ENCODE measurements at places on chromosomes 5 and 9.
A peak's percentile ranks its signal among the peaks of the same experiment; 100 is the strongest.

GRCh38 chr5:102589661-102590060, 90.9 kb upstream of the SLCO6A1 start:
- no peak for DNase-seq

DNA sequence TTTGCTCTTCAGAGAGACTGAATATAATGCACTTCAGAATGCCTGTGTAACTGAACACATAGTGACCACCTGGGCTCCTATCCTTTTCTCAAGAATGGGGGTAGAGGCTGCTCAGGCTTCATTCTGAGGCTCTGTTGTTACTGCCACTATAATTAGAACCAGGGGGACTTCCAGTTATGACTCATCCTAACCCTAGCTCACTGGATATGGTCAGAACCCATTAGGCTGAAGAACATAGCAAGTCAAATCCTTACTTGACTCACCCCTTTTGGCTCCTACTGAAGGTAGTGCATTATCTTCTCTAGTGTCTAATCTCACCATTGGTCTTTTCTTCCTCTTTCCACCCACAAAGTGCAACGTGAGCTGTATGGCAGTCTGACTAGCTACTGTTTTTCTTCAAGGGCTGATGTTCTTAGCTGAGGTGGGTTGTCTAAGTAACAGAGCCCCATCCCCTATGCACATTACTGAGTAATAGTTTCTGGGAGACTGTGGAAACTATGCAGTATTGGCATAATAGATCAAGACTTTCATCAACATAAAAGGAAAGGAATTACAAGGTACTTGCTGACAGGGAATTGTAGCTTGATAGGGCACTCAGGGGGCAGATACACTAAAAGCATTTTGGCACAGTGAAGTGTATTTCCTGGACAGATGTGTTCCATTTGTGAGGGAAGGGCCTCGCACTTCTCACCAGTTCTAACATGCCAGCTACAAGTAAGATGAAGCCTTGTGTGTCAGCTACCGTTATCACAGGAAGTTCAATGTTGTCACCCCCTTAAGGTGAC, 431.0 kb upstream of the MEF2C start:
- peak; percentile 12 for DNase-seq

GRCh38 chr5:163276466-163276865, 160.9 kb upstream of the CCNG1 start:
- DNase-seq, result no peak

GRCh38 chr9:3708751-3709150, 182.9 kb upstream of the RFX3 start:
- DNase-seq, result no peak

GRCh38 chr5:174412374-174412773, 312.0 kb upstream of the MSX2 start:
- no peak for DNase-seq

- no peak for DNase-seq
Observed at GRCh38 chr9:135275163-135275562, 187.7 kb downstream of the OLFM1 start.

- DNase-seq, result no peak
Observed at GRCh38 chr9:89418474-89418845, 79.5 kb downstream of the SEMA4D start.

GRCh38 chr9:94865582-94866452, 139.3 kb downstream of the AOPEP start:
- no peak for DNase-seq

DNA sequence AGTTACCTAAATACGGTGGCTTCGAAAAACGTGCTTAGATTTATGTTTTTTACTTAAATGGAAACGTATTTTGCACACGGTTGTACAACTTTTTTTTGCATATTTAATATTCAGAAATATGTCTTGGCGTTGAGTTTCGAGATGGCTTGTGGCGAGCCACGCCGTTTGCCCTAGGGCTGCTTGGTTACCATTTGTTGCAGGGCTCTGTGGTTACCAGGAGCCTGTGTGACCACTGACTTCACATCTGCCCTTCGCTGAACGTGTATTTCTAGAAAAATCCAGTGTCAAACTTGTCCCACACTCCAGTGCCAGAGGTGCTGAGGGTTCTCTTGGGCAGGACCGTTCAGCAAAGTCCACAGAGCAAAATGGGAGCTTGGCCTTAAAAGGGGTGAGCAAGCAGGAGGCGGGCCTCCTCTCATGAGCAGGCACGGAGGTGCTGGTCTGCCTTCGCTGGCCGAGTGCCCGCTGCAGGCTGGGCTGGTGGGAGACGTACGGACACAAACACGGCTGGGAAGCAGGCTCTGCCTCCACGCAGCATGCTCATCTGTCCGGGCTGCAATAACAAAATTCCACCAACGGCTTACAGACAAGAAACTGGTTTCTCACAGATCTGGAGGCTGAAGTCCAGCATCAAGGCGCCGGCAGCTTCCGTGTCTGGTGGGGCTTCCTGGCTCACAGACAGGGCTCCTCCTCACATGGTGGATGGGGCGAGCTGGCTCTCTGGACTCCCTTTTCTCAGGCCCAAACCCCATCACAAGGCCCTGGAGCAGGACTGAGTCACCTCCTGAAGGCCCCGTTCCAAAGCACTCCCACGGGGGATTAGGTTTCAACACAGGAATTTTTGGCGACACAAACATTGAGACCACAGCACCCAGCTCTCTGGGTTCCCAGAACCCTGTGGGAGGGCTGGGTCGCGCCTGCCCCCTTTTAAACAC, 5.4 kb downstream of the MRPL36 start:
- peak; percentile 40 for DNase-seq

DNA sequence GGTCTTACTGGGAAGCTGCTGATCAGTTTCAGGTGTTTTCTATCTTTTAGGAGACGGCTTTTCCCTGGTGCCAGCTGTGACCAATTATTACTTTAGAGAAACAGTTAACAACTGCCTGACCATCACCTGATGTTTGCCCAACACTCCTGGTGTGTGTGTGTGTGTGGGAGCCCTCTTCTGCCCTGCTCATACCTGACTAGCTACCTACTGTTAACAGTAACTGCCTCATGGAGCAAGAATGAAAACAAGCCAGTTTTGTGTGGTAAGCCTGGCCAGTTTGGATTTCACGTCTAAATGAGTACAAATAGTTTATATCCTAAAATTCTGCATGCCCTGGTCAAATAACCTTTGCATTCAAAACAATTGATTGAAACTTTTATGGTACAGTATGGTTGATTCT, 46.1 kb upstream of the RIOK2 start:
- no peak for DNase-seq

DNA sequence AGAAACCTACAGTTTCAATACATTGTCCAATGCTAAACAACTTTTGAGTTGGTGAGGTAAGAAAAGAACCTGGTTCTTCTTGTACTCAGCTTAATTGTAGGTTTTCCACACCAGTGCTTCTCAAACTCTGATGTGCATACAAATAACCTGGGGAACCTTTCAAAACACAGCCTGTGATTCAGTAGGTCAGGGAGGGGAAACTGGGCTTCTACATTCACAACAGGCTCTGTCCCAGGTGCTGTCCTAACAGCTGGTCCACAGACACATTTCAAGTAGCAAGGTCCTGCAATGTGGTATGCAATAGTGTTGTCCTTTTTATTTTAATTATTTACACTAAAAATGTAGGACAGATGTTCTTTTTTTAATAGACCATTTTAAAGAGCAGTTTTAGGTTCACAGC, 47.4 kb upstream of the SNCAIP start:
- no peak for DNase-seq

DNA sequence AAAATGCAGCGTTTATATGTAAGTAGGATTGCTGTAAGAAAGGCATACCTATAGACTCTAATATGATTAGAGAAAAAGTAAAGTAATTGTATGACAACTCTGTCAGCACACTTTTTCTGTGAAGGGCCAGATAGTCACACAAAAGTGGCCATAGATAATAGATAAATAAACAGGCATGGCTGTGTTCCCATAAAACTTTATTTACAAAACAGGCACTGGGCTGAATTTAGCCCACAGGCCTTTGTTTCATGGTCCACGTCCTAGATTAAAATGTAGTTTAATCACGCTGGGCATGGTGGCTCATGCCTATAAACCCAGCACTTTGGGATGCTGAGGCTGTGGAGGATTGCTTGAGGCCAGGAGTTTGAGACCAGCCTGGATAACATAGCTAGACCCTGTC, 8.7 kb upstream of the TXNDC8 start:
- DNase-seq, result no peak

DNA sequence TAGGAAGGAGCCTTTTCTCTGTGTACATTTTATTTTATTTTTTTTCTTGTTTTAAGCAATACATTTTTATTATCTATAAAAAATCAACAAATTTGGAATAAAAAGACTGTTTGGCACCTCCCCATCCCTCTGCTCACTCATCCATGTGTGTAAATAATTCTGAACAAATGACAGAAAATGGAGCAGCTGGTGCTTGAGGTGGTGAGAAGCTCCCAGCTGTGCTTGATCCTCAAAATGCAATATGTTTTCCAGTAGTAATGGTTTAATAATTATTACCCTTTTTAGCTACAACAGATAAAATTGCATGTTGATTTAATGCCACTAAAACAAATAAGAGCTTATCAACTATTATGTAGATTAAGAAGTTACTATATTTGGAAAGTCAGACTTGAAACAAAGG, 132.5 kb downstream of the CDH18 start:
- DNase-seq, result no peak

- DNase-seq, result no peak
Observed at GRCh38 chr5:155106221-155106620, 92.7 kb downstream of the KIF4B start.

DNA sequence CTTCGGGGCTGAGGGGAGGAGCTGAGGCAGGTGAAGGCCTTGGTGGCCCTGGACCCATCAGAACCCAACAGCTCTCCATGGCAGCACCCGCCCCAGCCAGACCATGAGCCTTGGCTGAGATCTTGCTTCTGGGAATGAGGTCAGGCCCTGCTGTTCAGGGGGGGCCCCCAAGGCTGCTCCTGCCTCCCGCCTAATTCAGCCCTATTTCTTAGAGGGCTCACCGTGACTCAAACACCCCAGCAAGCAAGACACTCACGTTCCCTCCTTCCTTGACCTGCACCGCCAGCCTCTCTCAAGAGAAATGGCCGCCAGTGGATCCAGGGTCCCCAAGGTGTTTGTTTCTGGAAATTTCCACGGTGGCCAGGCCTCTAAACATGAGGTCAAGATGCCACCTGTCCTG, 61.4 kb upstream of the PPP1R26 start:
- no peak for DNase-seq

DNA sequence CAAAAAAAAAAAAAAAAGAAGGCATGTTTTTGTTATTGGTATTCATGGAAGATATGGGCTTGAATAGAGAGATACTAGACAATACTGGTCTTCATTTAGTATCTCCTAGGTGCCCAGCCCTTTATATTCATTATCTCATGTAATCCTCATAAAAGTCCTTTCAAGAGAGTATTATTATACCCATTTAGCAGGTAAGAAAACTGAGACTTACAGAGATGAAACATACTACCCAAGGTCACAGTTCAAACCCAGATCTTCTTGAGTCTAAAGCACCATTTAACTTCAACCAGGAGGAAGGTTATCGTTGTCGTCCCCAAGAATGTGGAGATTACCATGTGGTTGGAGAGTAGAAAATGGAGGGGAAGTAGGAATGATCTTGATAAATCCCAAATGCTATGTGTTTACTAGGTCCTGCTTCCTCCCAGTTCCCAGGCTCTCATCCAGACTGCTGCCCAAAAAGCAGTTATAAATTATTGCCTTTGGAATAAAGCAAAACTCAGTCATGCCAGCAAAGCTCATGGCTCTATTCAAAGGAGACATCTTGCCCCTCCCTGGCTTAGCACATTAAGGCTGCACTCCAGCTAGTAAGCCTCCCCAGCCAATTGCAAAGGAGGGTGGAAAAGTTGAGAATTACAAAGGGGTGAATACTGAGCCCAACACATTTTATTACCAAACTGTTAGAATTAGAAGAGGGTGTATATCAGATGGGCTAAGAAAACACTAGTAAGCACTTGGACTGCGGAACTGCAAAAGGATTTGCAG, 163.9 kb downstream of the PIK3R1 start:
- no peak for DNase-seq

- no peak for DNase-seq
Observed at GRCh38 chr5:64744914-64745313, 23.6 kb downstream of the SREK1IP1 start.

DNA sequence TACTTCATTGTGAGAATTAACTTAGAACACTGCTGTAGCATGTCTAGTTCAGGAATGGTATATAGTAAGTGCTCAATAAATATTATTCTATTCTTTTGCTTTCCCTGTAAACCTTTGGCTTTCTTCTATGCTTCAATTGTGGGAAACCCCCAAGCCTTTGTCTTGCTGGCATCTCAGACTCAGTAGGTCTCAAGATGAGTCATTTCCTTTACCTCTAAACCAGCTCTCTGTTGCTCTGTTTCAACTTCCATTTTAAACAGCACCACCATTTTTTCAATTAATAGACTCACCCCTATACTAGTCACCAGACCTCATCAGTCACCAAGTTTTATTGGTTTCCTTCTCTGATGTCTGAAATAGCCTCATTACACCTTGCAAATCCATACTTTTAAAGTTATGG, 43.5 kb downstream of the DMAC1 start:
- DNase-seq, result no peak

DNA sequence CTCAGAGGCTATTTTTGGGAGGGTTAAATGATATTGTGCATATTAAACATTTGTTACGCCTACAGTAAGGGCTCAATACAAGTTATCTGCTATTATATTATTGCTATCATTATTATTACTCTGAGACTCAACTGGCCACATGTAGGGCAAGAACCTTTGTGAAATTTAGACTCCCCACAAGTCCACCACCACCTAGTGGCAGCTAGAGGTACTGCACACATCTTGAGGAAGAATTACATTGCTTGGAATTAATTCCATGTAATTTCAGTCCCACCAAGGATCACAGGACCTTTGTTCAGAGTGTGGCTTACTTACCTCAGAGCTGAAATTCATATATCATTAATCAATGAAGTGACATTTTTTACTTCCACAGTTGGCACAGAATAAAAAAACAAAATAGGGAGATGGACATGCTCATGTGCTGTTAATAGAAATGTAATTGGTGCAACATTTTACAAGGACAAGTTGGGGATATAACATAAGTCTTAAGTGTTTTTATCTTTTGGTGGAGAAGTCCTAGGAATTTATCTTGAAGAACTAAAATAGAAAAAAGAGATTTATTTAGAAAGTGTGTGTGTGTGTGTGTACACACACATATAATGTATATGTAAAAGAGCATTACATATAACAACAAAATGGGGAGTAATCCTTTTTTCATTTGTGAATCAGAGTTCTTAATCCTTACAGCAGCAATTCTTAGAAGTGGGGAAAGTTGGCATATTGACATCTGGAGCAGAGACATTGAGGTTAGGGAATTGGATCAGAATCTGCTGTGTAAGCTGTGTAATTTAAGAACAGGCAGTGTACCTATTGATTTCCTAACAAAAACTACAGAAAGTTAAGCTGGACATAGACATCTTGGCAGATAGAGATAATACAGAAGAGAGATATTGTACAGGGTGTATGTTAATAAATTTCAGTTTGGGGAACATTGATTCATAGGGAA, 11.2 kb downstream of the MSANTD3 start:
- peak; percentile 58 for DNase-seq

Measured in H54 (cell line).